ENCODE measurements at places on chromosomes 5 and 9. TPM values are rescaled to one million over a fixed set of nuclear protein-coding genes. Genes with fewer than 3 reads are reported as not detected.

ZNF608 gene
- total RNA-seq = 50.0 TPM

WNK2 gene
- total RNA-seq = 6.2 TPM

MOB3B gene
- total RNA-seq = 2.0 TPM

LPAR1 gene
- total RNA-seq = 64.1 TPM

DNA sequence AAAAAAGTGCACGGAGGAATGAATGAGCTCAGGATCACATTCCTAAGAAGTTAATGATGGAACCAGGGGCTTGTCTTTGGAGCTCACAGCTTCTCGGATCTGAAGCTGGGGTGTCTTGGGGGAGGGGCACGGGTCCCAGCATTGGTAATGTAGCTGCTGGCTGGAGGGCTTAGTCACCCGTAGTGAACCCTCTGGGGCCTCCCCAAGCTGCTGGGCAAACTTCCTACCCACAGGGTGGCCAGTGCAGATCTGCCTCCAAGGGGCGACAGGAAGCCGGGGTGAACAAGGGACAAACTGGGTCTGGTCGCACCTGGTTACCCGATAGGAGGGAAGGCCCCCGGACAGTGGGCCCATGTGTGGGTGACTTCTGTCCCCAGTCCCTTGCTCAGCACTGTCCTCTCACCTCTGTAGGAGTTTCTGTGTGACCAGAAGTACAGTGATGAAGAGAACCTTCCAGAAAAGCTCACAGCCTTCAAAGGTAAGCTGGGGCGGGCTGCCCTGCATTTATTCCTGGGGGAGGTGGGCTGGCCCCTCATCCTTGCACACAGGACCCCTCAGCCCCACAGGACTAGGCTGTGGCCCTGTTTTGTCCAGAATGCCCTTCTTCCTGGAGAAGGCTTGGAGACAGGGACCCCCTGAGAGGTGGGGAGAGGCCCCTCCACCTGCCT lies 14.1 kb upstream of the NUP214 start:
- H3K27ac ChIP-seq = no peak overlapping the region
- no peak overlapping the region for H3K4me3 ChIP-seq
- no peaks in the 10 kb centered on the region for H3K27me3 ChIP-seq
- H3K36me3 ChIP-seq = no peaks in the 10 kb centered on the region

DNA sequence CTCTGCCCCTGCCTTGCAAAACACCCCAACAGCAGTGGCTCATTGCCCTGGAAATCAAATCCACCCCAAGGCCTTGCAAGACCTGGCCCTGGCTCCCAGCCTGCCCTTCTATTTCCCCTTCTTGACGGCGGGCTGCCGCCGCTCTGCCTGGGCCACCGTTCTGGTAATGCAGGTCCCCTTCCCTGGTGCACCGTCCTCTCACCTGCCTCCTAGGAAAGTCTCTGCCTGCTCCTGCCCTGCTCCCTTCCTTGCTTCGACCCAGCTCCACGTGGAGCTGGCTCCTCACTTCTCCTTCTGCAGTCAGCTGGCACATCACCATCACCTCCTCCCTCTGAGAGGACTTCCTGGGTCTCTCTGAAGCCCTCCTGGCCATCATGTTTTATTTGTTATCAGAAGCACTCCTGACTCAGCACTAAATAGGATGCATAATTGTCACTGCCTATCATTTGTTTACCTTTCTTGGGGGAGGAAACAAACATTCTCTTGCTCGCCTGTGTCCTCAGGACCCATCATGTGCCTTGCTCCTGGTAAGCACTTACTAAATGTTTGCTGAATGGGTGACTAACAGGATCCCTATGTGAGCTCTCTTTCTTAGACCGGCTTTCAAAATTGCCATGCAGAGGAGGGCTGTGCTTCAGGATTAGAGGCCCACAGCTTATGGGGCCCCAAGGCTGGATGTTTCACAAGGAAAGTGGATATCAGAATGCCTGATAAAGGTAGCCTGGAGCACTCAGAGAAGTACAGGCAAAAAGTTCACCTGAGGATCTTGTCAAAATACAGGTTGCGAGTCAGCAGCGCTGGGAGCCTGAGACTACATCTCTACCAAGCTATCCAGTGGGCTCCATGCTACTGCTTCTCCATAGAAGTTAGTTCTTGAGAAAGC lies 19.6 kb upstream of the C5orf47 start:
- H3K27ac ChIP-seq = peak overlapping the region; percentile 30
- no peak for DNase-seq
- no peaks in the 10 kb centered on the region for H3K36me3 ChIP-seq

GRCh38 chr9:97981846-97982682 lies 1.1 kb upstream of the ANP32B start:
- no peaks in the 10 kb centered on the region for H3K36me3 ChIP-seq
- DNase-seq = no peak
- no peaks in the 10 kb centered on the region for H3K27me3 ChIP-seq
- H3K4me3 ChIP-seq = peak overlapping the region; percentile 64

- H3K27me3 ChIP-seq = no peaks in the 10 kb centered on the region
- H3K36me3 ChIP-seq = no peaks in the 10 kb centered on the region
- DNase-seq = peak; percentile 86
- H3K4me1 ChIP-seq = peaks cover 10% of the 10 kb centered on the region
Measured at GRCh38 chr5:138953387-138954256, 78.5 kb upstream of the LRRTM2 start.

- H3K36me3 ChIP-seq = no peaks in the 10 kb centered on the region
- DNase-seq = peak; percentile 72
- no peaks in the 10 kb centered on the region for H3K27me3 ChIP-seq
Measured at GRCh38 chr5:132260714-132261551, 3.4 kb downstream of the PDLIM4 start.

GRCh38 chr5:116273448-116274242 lies 188.8 kb downstream of the COMMD10 start:
- H3K27me3 ChIP-seq = no peaks in the 10 kb centered on the region
- H3K4me3 ChIP-seq = no peak overlapping the region
- H3K36me3 ChIP-seq = no peaks in the 10 kb centered on the region
- DNase-seq = no peak
- H3K4me1 ChIP-seq = no peaks in the 10 kb centered on the region

GRCh38 chr5:92687821-92688722 lies 892.9 kb downstream of the NR2F1-AS1 start:
- no peak for DNase-seq
- no peaks in the 10 kb centered on the region for H3K27me3 ChIP-seq
- no peaks in the 10 kb centered on the region for H3K4me1 ChIP-seq
- no peak overlapping the region for H3K27ac ChIP-seq

DNA sequence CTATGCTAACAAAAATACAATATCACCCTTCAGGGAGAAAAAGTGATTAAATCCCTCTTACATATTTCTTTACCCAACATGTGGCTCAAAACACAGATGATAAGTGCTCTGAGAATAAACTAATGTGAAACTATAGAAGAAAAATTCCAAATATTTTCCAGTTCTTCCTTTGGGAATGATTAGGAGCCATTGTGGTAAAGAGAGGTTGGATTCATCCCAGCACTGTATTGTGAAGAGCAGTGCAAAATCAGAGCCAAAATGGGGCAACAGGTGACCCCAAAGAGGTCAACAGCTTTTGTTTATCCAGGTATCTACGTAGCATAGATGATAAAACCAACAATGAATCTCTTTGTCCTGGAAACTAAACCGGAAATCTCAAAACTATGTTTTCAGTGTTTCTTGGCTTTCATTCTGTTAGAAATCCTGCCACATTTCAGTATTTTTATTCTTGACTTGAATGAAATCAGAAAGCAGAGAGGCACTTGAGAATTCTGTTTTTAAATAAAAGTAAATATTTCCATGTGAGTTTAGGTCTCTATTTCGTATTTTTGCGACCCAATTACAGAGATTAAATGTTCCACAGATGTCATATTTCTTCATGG lies 120.4 kb upstream of the FST start:
- no peak overlapping the region for H3K27ac ChIP-seq
- no peak overlapping the region for H3K4me3 ChIP-seq
- DNase-seq = no peak

- no peak overlapping the region for H3K27ac ChIP-seq
- peaks cover 15% of the 10 kb centered on the region for H3K27me3 ChIP-seq
- H3K4me3 ChIP-seq = no peak overlapping the region
- H3K36me3 ChIP-seq = no peaks in the 10 kb centered on the region
Measured at GRCh38 chr5:136191304-136192014, 1.5 kb downstream of the SMIM32 start.

DNA sequence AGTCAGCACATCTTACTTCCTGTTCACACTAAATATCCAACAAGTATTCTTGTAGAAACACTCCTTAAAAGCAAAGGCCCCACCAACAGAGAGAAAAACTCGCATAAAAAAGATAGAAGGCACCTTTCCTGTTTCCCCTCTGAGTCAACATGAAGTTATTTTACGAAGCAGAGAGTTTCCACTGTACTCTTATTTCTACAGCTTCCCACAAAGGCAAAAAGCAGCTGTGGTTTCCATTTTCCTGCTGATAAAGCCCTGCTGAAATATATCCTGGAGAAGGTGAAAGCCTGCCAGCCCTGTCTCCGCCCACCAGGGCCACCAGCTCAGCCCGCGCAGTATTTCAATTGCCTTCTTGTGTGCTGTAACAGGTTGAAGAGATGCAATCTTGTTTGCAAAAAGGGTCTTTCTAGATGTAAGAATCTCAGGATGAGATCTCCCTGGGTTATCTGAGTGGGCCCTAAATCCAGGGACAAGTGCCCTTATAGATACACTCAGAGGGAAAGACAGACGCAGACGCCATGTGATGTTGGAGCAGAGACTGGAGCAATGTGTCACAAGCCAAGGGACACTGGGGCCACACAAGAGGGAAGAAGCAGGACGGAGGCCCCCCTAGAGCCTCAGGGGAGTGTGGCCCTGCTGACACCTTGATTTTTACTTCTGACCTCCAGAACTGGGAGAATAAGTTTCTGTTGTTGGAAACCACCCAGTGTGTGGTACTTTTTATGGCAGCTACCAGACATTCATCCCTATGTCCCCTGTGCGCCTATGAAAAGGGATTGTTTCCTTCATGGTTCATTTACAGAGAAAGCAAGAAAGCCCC lies 19.9 kb downstream of the SEMA4D start:
- no peaks in the 10 kb centered on the region for H3K36me3 ChIP-seq
- H3K27me3 ChIP-seq = no peaks in the 10 kb centered on the region
- peak overlapping the region; percentile 63 for H3K27ac ChIP-seq

DNA sequence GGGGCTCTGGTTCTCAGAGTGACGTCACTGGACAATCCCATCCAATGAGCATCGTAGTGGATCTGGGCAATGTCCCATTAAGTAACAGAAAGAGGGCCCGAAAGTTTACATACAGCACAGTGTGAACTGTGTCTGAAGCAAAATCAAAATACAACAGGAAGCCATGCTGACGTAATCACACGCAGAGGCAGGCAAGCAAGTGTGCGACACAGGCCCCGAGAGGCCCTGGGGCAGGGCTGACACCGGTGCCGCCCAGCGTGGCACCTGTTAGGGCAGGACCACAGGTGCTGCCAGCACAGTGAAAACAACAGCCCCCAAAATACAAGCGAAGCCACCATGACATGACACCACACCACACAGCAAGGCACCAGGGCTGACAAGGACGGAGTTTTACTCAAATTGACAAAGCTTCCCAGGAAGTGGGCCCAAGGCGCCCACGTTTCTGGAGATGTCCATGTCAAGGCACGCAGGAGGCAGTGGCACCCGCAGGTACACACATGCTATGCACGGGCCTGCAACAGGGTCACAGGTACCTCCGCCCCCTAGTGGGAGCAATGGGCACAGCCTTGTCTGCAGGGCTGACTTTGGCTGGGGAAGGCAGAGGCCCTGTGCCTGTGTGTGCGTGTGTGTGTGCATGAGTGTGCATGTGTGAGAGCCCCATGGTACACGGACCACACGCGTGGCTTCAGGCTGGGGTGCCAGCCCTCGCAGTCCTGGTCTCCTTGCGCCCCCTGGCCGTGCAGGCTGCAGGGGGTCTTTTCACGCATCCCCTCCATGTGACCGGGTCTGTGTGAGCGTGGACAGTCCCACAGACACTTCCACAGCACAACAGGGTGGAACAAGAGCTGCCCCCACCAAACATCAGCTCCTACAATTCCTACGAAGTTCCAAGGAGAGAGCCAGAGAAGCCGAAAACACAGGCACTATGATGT lies 19.6 kb downstream of the QSOX2 start:
- no peak overlapping the region for H3K27ac ChIP-seq
- no peaks in the 10 kb centered on the region for H3K27me3 ChIP-seq
- DNase-seq = no peak
- no peaks in the 10 kb centered on the region for H3K36me3 ChIP-seq

- H3K4me1 ChIP-seq = no peaks in the 10 kb centered on the region
- DNase-seq = no peak
- no peak overlapping the region for H3K27ac ChIP-seq
- no peak overlapping the region for H3K4me3 ChIP-seq
Measured at GRCh38 chr5:170745481-170746071, 37.9 kb upstream of the GABRP start.

DNA sequence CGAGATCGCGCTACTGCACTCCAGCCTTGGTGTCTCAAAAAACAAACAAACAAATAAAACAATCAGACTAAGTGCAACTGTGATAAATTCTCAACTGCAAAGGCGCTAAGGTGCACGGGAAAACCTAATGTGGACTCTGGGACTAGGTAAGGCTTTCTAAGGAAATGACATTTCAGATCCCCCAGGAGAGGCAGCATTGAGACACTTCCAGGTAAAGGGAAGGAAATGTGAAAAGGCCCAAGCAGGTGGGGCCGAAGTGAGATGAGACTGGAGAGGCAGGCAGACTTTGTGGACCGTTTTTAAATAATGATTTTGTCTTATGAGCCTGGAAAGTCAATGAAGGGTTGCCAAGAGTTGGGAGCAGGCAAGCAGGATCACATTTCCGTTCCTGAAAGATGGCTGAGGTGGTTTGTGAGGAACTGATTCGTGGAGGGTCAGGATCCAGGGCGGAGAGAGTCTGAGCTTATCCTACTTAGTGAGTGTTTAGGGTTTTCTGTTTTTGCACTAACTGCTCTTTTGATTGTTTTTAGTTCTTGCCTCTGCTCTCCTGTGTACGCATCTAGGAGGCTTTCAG lies 2.0 kb upstream of the APBA1 start:
- H3K36me3 ChIP-seq = no peaks in the 10 kb centered on the region
- no peak for DNase-seq
- no peaks in the 10 kb centered on the region for H3K4me1 ChIP-seq
- H3K4me3 ChIP-seq = no peak overlapping the region

GRCh38 chr5:62168506-62169281 lies 137.3 kb upstream of the KIF2A start:
- H3K4me1 ChIP-seq = no peaks in the 10 kb centered on the region
- H3K27me3 ChIP-seq = no peaks in the 10 kb centered on the region
- no peak for DNase-seq

DNA sequence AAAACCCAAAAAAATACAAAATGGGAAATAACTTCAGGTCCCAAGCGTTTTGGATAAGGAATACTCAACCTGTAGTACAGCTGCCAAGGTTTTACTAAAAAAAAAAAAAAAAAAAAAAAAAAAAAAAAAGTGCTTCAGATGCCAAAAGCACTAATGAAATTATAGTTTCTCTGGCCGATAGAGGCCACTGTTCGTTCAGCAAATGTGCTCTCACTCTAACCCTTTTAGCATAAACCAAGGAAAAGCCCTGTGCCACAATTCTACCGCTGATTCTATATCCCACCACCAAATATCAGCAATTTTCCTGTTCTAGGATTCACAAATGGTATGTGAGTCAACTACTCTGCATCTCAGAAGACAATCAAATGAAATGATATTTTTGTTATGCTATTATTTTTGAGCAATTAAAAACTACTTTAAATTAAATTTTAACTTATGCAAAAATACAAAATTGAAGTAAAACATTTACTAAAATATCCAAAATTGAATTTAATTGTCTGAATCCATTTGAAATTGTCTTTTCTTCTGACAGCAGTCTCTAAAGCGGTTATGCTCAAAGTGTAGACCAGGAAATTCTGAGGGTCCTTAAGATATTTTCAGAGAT lies 79.8 kb downstream of the RICTOR start:
- DNase-seq = no peak
- no peaks in the 10 kb centered on the region for H3K36me3 ChIP-seq
- no peak overlapping the region for H3K4me3 ChIP-seq
- no peaks in the 10 kb centered on the region for H3K4me1 ChIP-seq
- H3K27ac ChIP-seq = no peak overlapping the region

GRCh38 chr5:133895979-133896845 lies 72.2 kb downstream of the C5orf15 start:
- no peaks in the 10 kb centered on the region for H3K36me3 ChIP-seq
- H3K27ac ChIP-seq = no peak overlapping the region
- H3K27me3 ChIP-seq = no peaks in the 10 kb centered on the region
- DNase-seq = no peak
